ENCODE measurements at places on chromosomes 12 and 14.

DNA sequence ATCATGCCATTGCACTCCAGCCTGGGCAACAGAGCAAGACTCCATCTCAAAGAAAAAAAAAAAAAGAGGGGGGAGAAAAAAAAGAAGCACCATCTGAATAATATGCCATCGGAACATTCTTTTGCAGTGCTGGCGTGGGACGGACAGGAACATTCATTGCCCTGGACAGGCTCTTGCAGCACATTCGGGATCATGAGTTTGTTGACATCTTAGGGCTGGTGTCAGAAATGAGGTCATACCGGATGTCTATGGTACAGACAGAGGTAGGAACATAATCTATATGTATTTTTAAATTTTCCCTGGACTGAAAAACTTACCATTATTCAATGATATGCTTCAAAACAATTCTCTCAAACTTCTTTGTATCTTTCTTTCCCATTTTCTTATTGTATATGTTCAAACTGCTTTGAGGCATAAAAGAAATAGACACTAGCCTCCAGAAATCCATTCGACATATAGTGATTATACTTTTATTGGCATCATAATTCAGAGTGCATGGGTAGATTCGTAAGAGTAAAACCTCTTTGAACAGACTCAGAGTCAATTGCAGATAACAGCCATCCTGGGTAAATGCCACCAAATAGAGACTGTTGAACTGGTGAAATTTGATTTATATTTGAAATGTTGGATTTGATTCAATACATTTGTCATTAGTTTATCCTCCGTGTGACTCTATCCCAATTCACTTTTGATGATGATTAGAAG, 199.7 kb downstream of the EPS8 start:
- DNase-seq: no peak

DNA sequence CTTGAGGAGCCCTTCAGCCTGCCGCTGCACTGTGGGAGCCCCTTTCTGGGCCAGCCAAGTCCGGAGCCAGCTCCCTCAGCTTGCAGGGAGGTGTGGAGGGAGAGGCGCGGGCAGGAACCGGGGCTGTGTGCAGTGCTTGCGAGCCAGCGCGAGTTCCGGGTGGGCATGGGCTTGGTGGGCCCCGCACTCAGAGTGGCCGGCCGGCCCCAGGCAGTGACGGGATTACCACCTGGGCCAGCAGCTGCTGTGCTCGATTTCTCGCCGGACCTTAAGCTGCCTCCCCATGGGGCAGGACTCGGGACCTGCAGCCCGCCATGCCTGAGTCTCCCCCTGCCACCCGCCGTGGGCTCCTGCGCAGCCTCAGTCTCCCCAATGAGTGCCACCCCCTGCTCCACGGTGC, 116.9 kb downstream of the PAWR start:
- no peak for DNase-seq

- no peak for DNase-seq
These were observed 31.7 kb upstream of the NINJ2 start for GRCh38 chr12:694734-695503.

GRCh38 chr14:73958591-73958990, 8.5 kb downstream of the COQ6 start:
- no peak for DNase-seq

DNA sequence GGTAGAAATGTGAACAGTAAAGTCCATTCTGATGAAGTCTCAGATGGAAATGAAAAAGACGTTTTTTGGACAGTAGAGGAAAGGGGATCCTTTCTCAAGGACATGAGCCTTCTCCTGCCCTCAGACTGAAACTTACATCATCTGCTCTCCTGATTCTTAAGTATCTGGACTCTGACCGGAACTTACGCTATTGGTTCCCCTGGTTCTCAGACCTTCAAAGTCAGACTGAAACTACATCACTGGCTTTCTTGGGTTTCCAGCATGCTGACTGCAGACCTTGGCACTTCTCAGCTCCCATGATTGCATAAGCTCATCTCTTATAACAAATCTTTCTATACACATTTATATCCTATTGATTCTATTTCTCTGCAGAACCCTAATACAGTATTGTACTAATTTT, 291.0 kb downstream of the SNAPC1 start:
- no peak for DNase-seq

GRCh38 chr14:28365510-28365909, 401.1 kb upstream of the FOXG1 start:
- no peak for DNase-seq

DNA sequence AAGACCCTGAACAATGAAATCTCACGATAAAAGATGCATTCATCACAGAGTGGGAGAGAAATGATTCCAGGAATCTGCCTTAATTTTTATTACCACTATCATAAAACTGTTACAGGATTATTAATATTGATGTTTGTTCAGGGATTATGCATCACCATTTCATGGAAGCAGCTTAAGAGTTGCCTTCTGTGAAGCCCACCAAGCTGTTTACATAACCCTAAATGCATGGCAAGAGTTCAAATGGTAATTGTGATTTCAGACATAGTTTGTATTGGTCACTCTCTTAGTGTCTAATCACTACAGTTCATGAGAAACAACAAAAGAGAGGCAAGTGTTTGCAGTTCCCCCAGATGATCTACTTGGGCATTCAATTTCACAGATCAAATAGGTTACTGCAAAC, 527.7 kb downstream of the RPS29 start:
- DNase-seq: no peak

- no peak for DNase-seq
These were observed 53.5 kb upstream of the DUSP6 start for GRCh38 chr12:89405626-89406345.

DNA sequence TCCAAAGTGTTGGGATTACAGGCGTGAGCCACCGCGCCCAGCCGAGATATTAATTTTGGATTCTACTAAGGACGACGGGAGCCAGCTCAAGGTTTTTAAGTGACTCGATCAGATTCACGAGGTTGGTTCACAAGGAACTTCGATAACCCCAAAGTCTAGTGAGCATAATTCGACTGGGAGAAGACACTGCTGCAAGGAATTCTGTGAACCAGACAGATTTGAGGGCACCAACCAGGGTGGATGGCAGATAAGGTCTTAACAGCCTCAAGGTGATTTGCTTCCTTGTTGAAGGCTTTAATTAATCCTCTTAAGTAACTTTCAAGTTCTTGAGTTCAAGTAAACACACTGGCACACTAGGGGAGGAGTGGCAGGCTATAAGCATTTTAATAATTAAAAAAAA, 1.1 kb upstream of the KLHDC2 start:
- DNase-seq: no peak

DNA sequence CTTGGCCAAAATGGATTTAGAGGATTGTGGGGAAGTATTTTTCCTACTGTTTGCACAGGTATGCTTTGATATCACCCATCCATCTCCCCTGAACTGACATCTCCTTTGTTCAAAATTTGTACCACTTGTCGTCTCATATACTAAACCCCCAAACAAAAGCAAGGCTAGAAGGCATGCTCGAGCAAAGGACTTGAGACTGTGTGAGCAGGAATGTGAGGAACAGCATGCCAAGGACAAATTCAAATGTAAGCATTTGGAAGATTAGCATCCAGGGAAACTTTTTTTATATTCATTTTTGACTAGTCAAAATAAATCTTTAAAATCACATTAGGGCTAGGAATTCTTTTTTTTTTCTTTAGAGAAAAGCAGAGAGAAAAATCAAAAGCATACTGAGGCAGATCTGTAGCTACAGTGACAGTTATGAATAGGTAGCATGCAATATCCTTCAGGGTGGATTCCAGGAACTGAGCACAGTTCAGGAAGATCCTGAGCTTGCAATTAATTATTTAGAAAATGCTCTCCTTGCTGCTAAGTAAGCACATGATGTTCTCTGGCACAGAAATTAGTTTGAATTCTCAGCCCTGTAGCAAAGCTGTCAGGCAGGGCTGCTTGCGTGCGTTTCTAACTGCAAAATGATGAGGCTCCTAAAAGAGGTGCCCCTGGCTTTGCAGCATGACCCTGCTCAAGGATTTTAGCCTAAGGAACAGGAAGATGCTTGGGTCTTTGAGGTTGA, 327.7 kb downstream of the LRIG3 start:
- peak; percentile 44 for DNase-seq

GRCh38 chr14:61609191-61609843, 86.0 kb upstream of the HIF1A start:
- DNase-seq: peak; percentile 75

- DNase-seq: no peak
These were observed 24.3 kb downstream of the RTL1 start for GRCh38 chr14:100879194-100879593.

- no peak for DNase-seq
These were observed 164.9 kb downstream of the DYRK2 start for GRCh38 chr12:67813456-67813904.

GRCh38 chr12:133227281-133227852, 8.3 kb downstream of the ANHX start:
- no peak for DNase-seq

- DNase-seq: peak; percentile 66
These were observed 4.2 kb downstream of the IFFO1 start for GRCh38 chr12:6551496-6552139.

GRCh38 chr12:22248571-22249115, 85.9 kb downstream of the ST8SIA1 start:
- no peak for DNase-seq

DNA sequence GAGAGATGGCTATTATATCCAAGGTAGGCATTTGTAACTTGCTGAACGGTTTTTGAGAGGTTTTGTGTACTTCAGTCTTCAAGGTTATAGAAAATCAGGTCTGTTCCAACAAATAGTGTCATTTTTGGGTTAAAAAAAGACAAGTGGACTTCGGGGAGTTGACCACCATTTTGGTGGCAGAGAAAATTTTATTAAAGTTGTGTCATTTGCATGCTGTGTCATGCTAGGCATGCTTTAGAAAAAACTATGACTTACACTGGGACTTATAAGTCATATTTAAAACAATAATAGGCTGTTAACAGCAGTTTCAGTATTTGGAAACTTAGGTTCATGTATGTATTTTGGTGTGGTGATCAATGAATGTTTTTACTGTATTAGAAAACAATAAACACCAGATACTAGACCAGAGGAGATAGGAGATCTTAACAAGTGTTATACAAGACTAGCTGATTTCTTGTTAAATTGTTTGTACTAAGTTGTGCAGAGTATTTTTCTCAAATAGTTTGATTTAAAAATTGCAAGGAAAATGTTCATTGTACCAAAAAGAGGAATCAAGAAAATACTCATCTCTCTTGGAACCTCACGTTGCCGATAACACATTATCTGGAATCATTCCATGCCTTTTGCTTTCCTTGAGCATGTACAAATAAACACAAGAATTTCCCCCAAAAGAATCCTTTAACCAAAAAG, 1.4 kb downstream of the RAN start:
- DNase-seq: no peak

GRCh38 chr12:122610911-122611310, 83.9 kb downstream of the KNTC1 start:
- DNase-seq: peak; percentile 3

GRCh38 chr14:23094666-23095195, at the start of gene ACIN1:
ACIN1 (minus strand) TSS chr14:23095136; CDS start chr14:23095112, 24 bp downstream.
- peak; percentile 77 for DNase-seq

DNA sequence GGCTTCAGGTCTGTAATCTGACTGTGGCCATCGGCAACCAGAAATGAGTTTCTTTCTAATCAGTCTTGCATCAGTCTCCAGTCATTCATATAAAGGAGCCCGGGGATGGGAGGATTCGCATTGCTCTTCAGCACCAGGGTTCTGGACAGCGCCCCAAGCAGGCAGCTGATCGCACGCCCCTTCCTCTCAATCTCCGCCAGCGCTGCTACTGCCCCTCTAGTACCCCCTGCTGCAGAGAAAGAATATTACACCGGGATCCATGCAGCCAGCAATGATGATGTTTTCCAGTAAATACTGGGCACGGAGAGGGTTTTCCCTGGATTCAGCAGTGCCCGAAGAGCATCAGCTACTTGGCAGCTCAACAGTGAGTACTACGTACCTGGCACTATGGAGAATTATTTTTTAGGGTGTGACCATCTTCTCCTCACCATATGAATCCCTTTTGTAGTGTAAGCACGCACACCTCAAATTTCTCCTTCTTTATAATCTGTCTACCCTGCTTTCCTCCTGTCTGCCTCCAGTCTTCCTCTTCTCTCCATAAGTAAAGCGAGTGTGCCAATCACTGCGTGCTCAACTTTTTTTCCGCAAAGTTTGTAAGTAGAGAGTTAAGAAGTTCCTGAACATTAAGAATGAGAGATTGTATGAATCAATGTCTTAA, at the start of gene TPH2:
Gene TPH2 (plus strand): TSS at position 118 of the 658 bp plus-strand sequence. CDS start 142 bp downstream, at position 260.
- DNase-seq: peak; percentile 34

DNA sequence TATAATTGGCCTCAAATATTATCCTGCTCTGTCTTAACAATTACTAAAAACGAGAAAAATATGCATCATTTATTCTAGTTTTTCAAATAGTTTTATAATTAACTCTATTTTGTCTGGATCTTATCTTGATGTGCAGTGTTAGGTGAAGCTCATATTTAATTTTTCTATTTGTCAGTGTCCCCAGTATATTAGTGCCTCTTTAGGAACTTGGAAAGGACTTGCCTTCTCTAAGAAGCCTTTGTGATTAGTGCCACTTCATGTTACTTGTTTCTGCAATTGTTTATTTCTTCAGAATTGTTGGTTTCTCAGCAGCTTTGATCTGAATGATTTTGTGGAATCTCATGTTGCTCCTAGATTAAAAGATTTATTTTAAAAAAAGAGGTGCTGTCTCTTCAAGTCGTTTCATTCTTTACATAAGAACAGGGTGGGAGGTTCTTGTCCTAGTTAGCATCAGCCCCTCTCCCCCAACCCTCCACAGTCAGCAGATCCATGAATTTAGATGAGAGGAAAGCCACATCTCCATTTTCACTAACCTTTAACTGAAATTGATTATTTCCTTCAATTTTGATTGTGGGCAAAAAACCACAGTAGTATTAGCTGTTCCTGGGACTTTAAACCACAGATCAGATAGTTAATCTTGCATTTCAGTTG, 434.4 kb downstream of the RAD51B start:
- no peak for DNase-seq

GRCh38 chr12:52207895-52208294, 16.1 kb upstream of the KRT80 start:
- DNase-seq: peak; percentile 45

DNA sequence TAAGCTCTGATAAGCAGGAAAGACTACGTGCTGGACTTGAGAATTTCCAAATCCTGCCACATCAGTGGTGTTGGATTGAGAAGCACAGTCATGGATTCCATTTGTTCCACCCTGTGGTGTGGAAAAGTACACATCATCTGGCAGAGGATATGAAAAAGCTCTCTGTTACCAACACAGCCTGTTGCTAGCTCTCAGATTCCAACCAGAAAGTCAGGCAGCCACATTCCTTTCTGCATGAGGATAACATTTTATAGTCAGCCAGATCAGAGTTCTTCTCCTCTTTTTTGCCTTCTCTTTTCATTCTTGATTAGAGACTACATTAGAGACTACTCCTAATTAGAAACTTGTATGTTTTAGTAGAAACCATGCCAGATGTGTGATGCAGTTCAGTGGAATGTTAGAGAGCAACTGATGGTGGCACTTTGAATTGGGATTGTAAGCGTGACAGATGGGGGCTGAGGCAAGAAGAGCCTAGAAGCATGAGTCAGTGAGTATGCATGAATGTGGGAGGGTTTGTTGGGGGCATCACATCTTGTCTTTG, 61.2 kb upstream of the STXBP6 start:
- DNase-seq: peak; percentile 99

GRCh38 chr12:109833307-109834189, at the start of gene TRPV4:
TRPV4 (minus strand) TSS chr12:109833398; CDS start chr12:109814796, 18,602 bp downstream.
- DNase-seq: no peak
